ENCODE measurements at places on chromosomes 2 and 18.

GRCh38 chr18:75253784-75254183, 43.2 kb downstream of the TSHZ1 start:
- DNase-seq: peak; percentile 23

DNA sequence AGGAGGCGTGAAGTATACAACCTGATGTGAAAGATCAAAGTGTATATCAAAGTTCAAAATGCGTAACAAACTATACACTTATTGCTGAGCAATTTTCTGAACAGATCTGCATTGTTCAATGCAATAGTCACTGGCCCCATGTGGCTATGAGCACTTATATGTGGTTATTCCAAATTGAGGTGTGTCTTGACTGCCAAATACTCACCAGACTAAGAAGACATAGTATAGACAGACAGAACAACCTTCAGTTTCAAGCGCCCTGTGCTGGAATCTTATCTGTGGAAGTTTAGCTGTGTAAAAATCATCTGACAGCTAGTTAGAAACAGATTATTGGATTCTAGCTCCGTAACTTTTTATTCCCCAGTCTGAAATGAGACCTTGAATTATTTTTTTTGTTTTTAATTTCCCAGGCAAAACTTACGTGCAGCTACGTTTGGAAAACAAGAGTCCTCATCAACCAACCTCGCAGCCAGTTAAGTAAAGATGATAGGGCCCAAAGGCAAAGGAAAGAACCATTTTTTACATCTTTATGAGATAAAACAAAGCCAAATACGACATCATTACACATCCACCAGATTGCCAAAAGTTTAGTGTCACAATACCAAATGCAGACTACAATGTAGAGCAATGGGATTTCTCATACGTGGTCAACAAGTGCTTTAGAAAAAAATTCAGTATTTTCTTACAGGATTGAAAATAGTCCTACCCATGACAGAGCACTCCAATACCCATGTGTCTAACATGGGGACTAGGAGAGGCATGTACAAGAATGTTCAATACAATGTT, 37.2 kb downstream of the MBOAT2 start:
- no peak for DNase-seq

- no peak for DNase-seq
Observed at GRCh38 chr2:98482362-98482761, 37.7 kb downstream of the INPP4A start.

DNA sequence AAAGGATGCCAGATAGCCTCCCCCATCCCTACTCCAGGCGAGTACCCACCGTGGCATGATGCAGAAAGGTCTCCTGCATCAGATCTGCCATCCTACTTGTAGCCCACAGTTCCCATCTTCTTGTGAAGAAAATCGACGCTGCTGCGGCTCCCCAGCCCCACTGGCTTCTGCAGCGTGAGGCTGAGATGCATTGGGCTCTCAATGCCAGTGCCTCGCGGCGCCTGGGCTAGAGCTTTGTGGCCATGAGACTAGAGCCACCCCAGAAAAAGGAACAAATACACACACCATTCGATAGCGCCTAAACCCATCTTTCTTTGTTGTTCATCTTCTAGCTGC, 2.8 kb downstream of the NOL4 start:
- peak; percentile 4 for DNase-seq

GRCh38 chr2:157155992-157156391, 101.5 kb upstream of the GALNT5 start:
- no peak for DNase-seq

DNA sequence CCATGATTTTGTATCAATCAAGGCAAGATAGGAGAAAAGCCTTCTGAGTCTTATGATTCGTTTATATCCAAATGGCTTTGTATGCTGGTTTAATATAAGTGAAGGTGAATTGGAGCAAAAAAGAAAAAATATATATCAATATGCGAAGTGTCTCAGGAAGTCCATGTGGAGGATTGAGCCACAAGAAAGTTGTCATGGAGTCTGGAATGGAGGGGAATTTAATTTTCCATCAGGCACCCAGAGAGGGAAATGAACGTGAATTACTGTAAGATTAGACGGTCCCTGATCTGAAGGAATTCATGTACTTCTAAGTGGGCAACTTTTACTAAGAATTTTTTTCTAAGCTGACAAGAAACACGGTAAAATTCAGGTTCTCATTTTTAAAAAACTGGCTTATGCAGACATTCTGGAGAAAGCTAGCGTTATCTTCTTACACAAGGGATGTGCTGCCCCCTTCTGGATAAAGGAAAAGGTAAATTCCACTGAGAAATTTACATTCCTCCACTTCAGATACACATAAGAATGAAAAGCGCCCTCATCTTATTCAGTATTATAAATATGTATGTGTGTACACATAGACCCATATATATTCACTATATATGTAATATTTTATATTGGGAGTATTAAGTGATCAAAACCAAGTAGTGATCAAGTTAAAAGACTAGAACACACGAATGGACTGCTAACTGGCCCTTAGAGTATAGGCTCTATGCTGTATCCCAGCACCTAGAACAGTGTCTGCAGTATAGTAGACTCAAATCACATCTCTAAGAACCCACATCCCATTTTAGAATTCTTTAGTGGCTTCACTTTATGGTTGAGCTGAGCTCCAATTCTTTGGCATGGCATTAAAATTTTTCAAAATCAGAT, 289.0 kb upstream of the TFPI start:
- DNase-seq: peak; percentile 75

DNA sequence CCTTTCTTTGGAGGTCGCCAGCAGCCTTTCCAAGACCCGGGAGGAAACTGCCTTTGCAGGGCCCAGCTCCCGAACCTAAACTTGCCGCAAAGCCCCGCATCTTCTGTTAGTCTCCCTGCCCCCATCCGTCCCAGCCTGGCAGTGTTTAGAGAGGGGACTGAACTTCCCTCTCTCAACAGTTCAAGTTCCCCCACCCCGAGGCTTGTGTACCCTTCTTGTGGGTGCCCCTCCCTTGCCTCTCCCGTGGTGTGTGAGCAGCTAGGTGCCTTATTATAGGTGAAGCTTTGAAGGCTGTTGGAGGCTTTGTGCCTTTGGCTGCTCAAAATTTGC, 1.4 kb downstream of the LBH start:
- no peak for DNase-seq

DNA sequence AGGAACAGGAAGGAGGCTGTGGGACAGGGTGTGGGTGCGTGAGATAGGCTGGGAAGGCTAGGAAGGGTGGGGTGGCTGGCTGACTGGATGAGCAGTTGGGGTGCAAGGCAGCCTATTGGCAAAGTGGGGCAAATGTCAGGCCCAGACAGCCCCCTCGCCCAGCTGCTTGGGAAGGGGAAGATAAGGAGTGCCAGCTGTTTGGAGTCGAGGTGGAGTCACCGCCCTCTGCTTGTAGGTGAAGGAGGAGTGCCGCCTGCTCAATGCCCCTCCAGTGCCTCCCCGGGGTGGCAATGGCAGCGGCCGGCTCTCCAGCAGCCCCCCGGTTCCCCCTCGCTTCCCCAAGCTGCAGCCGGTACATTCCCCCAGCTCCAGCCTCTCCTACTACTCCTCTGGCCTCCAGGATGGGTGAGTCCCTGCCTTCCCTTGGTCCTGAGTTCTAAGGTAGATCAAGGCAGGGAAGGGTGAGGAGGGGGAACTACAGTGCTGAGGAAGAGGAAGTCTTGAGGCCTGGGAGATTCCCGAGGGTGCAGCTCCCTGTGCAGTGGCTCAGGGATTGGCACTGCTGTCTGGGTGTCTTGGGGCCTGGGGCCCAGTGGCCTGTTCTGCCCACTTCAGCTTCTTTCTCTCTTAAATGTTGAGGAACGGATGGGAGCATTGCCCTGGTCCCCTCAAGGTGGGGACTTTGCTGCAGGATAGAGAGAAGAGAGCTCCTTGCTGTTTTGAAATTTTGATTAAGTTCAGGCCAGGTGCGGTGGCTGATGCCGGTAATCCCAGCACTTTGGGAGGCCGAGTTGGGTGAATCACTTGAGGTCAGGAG, 13.3 kb downstream of the GAREM2 start:
- DNase-seq: no peak

DNA sequence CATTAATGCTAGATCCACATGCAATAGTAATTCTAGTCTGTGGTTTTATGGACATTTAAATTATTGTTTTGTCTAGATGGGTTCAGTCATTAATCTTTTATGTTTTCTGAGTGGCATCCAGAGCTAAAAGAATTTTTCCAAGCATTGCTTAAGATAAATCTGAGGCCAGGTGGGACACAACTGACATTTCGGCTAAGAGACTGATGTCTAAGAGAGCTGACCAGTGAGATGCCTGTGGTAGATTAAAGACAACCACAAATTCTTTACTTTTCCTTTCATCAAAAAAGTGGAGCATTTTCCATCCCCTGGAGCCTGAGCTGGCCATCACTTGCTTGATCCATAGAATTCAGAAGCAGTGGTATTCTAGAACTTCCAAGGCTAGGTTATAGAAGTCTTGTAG, 182.2 kb downstream of the NRP2 start:
- no peak for DNase-seq

DNA sequence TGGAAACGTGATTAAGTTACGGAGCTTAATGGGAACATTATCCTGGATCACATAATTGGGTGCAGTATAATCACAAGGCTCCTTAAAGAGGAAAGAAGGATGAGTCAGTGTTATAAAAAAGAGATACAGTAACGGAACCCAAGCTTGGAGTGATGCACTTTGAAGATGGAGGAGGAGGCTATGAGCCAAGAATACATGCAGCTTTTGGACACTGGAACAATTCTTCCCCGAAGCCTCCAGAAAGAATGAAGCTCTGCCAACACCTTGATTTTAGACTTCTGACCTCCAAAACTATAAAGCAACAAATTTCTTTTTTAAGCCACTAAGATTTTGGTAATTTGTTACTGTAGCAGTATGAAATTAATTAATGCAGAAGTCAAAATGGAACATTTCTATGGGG, 85.1 kb downstream of the CDH7 start:
- no peak for DNase-seq

DNA sequence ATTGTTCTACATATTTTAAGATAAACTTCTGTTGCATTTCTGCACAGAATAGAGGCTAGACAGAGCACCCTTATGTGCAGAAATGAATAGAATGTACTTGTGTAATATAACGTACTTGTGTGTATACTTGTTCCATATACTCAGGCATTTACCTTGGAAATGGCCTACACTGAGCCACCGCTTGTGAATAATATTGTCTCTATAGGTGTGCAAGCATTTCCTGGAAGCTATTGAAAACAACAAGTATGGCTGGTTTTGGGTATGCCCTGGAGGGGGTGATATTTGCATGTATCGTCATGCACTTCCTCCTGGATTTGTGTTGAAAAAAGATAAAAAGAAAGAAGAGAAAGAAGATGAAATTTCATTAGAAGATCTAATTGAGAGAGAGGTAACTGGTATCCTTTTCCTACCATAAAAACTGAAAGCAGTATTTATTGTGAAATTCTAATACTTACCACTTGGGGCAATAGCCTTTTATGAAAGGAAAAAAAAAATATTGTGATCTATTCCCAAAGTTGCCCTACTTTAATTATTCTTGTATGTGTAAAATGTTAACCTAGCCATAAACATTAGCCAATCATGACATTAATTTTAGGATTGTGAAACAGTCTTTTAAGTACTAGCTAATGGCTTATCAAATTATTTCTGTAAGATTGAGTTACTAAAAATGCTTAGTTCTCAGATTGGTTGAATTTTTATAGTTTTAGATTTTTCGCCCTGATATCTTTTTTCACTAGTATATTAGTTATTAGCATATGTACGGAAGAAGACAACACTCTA, 18.0 kb downstream of the ZC3H15 start:
- DNase-seq: peak; percentile 53

GRCh38 chr2:9735335-9735734, 104.5 kb upstream of the YWHAQ start:
- no peak for DNase-seq

DNA sequence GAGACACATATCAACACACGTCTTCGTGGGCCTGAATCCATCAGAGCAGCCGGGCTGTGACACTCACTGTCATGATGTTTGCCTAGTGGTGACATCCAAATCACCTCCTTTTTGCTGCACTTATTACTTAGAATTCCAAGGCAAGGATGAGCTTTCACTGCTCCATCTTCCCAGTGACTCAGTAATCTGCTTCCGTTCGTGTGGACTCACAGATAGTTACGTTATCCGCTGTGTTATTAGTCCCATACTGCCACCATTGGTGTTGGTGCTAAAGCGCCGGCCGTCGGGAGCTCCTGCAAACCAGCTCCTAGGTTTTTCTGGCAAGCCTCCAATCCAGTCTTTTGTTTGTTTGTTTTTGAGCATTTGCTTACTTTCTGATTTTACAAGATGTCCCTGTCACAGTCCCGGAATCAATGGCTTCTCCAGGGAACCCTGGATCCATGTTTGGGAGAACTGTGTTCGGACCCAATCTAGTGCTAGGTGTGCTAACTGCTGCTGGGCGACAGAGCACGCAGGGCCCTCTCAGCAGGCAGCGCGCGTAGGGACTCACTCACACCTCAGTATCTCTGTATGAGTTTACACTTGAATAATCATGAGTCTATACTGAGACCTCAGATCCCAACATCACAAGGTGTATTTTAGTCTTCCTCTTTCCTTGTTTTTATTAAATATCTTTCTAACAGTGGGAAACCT, 42.6 kb downstream of the HDAC4 start:
- DNase-seq: no peak

DNA sequence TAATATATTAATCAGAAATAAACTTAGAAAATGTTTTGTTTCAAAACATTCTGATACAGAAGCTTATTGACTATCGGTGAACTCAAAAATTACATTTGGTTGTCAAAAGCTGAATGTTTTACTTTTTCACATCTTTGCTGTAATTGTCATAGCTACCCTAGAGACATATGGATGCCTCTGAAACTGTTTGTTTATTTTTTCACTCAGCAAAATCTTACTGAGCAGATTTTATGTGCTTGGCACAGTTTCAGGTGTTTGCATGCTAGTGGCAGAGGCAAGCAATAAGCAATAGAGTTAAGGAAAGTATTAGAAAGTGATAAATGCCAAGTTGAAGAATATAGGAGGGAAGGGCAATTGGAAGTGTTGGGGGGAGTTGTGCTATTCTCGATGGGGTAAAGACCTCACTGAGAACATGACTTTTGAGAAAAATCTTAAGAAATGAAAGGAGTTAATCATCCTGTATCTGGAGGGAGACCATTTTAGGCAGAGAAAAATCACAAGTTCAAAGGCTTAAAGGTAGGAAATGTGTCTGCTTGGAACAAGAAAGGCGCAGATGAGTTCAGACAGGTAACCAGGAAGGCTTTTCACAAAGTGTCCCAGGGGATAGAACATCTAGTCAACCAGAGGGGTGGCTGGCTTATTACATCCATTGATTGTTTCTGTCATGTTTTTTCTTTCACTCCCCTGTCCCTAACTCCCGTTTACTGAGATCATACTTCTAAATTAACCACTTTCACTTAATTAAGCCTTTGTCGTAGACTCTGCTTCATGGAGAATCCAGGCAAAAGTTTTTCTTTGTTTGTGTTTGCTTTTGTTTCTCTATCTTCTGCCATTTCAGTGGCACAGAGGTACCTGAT, 27.2 kb upstream of the COBLL1 start:
- peak; percentile 23 for DNase-seq

- DNase-seq: no peak
Observed at GRCh38 chr2:208595386-208596275, 189.0 kb downstream of the PTH2R start.

- DNase-seq: peak; percentile 83
Observed at GRCh38 chr2:20411361-20411894, 35.4 kb upstream of the RHOB start.
